ENCODE measurements at places on chromosomes 2 and 18.

DNA sequence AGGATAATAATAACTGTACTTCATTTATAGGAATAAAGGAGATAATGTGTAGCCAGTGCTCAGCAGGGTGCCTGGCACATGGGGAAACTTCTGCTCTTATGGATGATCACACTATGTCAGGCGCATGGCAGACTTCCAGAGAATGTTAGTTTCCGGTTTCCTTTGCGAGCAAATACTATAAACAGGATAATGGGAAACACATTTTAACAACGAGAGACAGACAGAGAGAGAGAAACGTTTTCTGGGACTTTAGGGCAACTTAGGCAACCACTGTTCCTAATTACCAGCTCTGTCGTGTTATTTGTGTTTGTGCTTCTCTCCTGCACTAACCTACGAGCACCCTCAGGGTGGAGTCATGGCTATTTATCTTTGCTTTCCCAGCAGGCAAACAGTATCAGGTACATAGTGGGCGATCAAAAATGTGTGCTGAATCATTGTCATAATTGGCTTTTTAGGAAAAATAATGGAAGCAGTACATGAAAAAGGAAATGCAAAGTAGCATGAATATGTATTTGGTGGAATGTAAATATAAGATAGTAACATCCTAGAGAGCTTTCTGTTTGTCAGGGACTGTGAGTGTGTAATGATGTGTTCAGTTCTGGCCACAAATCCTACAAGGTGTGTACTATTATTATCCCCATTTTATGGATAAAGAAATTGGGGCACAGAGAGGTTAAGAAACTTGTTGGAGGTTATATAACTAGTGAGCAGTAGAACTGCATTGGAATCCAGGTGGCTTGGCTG lies 36.8 kb upstream of the IGFBP2 start:
- no peak for DNase-seq

DNA sequence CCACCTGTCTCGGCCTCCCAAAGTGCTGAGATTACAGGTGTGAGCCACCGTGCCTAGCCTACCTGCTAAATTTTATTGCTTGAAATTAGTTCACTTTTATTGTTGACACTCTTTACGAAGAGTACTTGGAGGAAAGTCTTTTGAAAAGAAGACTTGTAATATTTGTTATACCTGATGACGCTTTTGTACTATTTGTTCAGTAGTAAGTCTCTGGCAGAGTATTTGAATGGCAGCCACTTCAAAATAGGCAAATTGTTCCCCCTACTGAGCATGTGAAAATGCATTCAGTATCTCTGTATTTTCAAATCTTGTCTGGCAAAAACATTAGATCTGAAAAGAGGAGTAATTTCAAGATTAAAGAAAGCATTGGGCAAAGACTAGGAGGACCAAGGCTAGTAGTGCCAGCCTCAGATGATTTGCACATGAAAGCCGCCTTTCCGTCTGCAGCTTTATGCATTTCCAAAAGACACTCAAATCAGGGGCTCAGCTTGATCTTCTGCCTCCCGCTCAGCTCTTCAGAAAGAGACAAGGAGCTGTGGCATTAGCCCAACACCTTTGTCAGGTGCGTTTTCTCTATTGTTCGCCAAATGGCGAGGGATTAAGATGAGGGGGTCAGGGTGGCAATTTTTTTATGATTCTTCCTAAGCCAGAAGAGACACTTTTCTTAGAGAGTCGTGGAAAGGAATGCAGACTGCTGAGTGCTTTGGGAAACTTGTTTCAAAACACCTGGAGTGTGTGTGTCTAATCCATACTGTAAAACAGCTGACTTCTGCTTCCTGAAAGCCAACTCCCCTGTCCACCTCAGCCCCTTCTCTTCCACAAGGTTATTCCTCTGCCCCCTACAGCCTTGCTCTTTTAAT lies 18.8 kb upstream of the FOXI3 start:
- DNase-seq, result no peak

GRCh38 chr2:43169987-43170386 lies 56.4 kb downstream of the ZFP36L2 start:
- DNase-seq, result peak; percentile 87

DNA sequence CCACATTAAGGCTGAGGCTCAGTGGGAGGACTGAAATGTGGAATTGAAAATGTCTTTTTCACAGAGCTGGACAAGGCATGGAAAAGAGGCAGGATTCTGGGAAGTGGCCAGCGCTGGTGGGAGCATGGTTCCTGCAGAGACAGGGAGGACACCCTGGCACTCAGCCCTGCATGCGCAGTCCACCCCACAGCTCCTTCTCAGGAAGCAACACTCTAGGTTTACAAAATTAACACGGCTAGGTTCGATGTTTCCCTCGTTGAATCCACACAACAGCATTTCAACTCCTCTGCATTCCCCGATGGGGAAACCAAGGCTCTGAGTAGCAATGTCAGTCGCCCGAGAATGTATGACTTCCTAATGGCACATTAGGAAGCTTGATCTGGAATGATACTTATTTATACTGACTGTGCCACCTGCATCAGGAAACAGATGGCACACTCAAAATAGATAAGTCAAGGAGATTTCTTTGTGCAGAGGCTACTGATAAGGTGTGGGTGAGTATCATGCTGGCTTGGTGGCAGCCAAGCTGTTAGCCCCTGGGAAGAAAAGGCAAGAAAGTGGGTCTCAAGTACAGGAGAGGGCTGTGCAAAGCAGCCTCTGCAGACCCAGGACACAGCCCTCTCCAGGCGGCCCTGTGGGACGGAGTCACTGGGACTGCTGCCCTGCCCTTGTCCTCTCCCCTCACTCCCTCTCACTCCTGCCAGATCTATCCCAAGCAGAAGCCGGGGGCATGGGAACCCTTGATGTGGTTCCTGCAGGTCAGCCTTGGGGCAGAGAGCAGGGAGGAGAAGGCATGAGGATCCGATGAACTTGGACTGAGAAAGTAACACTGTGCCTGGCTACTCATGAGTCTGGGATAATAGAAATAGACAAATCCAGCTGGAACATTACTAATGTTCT lies 158.4 kb upstream of the FHL2 start:
- DNase-seq, result no peak

DNA sequence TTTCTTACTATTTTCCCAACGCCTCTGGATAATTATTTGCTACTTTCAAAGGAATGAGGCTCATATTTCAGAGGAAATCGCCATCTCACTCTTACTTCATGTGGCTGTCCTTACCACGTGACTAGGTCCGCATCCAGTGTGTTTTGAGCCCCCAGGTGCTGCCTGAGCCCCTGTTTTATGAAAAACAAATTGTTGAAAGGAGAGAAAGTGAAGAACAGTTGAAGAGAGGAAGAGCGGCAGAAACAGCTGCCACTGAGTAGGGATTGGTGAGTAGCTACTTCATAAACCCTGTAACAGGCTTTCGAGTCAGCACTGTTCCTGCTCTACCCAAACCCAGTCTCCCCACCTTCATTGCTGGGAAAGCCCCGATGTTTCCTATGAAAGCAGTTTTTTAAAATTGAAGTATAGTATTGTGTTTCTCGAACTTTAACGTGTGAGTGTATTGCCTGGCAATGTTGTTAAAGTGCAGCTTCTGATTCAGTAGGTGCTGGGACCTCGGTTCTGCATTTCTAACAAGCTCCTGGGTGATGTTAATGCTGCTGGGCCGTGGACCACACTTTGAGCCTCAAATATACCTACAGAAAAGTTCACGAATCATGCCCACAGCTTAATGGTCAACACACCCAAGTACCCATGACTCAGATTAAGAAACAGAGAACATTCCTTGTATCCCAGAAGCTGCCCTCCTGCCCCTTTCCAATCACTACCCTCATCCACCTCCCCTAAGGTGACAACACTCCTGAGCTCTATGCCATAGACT lies 39.7 kb downstream of the TMEM177 start:
- no peak for DNase-seq
